Suppressor macrophage (primary cell): ENCODE measurements at places on chromosomes 12 and 14.

DNA sequence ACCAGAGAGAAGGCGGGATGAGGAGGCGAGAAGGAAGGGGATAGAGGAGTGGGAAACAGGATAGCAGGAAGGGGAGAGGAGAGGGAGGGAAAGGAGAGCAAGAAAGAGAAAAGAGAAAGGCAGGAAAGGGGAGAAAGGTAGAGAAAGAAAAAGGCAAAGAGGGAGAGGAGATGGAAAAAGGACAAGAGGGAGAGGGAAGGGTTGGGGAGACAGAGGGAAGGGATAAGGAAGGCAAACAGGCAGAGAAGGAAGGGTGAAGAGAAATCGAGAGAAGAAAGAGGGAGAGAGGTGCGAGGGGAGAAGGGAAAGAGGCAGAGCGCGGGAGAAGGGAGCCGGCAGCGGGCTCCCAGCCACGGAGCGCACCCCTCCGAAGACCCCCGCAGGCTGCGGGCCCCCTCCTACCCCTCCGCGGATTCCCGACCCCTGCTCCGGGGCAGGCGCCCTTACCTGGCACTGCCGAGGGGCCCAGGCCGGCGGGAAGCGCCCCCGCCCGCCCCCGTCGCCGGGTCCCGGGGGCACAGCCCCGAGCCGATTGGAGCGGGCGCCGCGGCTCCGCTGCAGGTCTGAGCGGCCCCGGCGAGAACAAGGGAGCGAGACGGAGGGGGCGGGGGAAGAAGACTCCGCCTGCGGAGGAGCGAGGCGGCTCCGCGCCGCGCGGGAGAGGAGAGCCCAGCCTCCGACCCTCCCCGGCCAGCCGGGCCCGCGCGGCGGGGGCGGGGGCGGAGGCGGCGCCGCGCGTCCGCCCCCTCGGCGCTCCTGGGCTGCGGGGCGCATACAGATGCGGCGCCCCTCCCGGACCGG is at the start of gene CDH24:
CDH24 (minus strand) TSS at position 565 of the 801 bp plus-strand sequence. CDS start 1,787 bp downstream, outside the sequence.
- peak; percentile 48 for DNase-seq

DNA sequence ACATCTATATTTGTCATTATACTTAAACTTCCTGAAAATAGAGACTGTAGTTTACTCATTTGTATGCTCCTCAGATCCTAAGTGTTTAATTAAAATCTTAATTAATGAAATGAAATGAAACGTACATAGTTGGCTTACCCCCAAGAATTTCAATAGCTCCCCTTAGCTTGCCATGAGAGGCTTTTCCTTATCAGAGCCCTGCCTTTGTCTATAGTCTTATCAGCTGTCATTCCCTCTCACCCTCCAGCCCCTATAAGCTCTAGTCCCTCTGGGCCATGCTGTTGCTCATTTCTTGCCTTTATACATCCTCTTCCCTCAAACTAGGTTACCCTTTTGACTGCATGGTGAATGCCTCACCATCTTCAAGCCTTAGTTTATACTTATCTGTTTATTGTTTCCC is 1.1 kb upstream of the RTRAF start:
- DNase-seq, result no peak

DNA sequence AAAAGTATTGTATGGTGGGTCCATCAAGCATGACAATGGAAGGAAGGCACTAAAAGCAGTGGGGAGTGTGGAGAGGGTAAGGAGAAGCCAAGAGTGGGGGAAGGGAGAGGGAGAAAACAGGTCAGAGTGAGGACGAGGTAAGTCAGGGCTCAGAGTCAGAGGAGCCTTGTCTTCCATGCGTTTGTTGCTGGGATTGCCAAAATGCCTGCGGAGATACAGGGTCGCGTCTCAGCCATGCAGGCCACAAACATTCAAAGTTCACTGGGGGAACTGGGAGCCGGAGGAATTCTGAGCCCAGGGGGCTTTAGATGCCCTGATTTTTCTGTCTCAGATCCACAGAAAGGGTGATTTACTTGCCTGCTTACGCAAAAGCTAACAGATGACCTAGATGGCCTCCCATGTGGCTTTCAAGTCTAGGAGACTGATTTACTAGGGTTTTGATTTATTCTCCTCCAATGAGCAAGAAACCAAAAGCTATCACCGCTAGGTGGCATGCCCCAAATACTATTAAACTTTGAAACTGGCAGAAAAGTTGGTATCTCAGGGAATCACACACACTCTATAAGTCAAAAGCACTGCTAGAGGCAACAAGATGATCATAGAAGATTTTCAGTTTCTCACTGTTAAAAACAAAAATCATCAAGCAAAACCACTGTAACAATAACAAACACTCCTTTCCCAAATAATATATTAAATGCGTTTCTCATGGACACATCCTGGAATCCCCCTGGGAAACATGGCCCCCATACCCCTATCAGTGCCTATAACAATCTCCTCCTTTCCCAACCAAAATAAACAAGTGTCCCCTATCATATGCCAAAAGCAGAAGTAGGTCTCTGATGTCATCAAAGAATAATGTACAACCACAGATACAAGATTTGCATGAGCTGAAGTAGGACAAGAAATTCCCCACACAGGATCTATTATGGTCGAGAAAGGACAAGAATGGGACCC is 26.6 kb upstream of the MDM1 start:
- peak; percentile 87 for DNase-seq

- DNase-seq, result peak; percentile 36
Observed at GRCh38 chr12:124651516-124652273, 84.3 kb upstream of the NCOR2 start.

DNA sequence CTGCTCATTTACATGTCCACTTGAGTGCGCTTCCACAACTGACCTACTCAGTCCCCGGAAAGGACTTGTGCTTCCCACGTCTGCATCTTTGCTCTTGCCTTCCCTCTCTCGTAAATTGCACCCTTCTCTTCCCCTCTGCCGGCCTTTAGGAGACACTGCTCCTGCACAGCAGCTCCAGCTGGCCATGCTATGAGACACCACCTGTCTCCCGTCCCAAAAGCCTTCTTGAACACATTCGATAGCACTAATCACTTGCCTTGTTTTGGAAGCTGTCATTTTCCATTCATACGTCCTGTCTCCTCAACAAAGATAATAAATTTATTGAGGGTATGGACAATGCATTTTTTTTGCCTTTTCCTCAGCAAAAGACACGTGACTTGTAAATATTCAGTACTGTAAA is 15.7 kb upstream of the KCNA1 start:
- no peak for DNase-seq

DNA sequence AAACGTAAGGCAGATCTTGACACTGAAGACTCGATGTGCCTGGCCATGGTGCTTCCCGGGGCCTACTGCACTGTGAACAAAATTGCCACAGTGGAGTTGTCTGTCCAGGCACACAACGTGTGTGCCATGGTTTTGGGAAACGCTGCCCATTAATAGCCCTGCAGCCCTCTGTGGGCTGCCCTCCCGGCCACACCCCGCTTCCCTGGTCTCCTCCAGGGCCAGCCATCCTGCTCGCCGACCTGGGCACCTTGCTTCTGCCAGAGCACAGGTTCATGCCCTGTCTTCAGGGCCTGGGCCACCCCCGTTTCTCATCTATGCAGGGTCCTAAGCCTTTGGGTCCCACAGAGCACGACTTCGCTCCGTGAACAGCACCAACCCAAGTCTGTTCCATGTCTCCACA is 18.9 kb downstream of the MEG3 start:
- DNase-seq, result no peak

GRCh38 chr14:39555749-39556148 is 123.5 kb upstream of the FBXO33 start:
- DNase-seq, result no peak

DNA sequence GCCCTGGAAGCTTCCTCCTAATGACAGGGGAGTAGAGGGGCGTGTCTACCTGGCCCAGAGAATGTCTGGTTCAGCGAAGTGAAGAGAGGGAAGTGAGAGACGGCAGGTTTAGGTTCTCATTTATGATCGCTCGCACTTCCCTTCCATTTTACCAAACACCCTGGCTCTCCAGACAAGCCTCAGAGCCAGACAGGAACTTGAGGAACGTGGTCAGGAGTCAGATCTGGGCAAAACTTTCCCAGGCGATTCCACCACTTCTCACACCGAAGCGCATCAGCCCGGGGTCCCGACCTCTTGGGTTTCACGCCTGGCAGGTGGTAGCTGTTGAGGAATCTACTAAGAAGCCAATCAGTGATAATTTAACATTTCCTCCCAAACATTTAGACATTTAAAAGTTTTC is 21.3 kb downstream of the ACTN1 start:
- peak; percentile 54 for DNase-seq

DNA sequence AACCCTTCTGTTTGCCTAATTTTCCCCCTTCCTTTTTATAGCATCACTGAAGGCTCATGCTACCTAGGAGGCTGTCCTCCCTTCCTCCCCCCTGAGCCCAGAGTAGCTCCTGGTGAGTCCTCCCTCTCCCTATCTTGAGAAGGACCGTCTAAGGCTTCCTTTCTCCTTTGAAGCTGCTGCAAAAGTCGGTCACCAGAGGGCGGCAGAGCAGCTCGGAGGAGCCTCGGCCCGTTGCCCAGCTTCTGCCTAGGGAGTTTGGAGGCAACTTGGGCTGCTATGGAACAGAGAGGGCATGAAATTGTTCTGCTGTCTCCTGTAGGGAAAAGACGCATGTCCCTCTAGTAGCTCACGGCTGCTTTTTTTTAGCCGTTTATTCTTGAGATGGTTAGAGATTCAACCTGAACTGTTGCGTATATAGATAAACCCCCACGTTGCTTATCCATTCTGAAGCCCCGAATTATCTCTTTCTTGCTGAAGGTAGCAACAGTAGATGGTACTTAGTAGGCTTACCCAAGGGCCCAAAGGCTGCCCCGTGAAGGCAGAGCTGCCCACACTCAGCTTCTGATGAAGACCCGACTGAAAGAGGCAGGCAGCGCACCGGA is 5.7 kb downstream of the WNT5B start:
- DNase-seq, result peak; percentile 92

- no peak for DNase-seq
Observed at GRCh38 chr12:91256411-91256810, 73.8 kb upstream of the DCN start.

- DNase-seq, result no peak
Observed at GRCh38 chr12:76137606-76138005, 53.1 kb upstream of the NAP1L1 start.

- DNase-seq, result no peak
Observed at GRCh38 chr12:27344246-27344645, 11.6 kb downstream of the BMAL2 start.

DNA sequence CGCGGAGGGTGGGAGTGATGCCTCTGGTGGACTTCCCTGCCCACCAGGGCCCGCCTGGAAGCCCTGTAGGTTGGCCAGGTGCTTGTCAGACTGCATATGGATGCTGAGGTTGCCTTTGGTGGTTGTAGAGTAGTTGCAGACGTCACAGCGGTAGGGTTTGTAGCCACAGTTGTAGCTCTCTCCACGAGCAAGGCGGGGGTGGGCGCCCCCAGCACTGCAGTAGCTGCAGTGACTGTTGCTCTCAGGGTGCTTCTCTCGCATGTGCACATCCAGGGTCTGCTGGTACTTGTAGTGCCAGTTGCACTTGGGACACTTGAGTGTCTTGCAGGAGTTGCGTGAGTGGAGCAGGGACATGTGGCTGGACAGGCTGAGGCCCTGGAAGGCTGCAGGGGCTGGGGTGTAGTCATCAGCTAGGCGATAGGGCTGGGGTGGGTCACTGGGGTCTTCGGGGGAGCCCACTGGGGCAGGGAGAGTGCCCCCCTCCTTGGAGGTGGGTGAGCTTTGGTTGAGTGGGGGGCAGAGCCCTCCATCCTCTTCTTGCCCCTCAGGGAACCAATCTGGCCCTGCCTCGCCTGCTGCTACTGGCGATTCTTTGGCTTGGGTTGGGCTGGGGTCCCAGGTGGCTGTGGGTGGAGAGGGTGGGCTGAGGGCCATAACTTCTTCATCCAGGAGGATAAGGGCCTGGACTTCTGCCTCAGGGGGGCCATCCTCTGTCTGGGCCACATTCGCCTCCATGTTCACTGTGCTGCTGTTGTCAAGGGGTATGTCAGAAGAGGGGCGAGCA is 17.7 kb downstream of the ZFHX2 start:
- no peak for DNase-seq

DNA sequence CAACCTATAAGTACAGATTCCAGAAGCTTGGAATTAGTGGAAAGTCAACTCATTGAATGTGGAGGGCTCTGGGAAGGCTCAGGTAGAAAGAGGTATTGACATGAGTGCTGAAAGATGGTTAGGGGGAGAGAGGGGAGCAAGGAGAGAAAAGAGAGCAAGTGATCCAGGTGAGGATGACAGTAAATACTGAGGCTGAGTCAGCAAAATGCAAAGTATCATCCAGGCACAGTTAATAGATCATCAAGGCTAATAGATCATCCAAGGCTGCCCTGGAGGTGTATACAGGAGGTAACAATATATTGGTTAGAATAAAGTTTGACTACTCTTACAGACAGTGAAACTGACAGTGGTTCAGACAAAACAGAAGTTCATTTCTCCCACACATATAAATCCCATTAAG is 100.5 kb downstream of the TBX5 start:
- DNase-seq, result no peak

- DNase-seq, result no peak
Observed at GRCh38 chr12:109764776-109765445, 51.3 kb downstream of the FAM222A start.

- no peak for DNase-seq
Observed at GRCh38 chr12:11577658-11578260, 71.7 kb upstream of the ETV6 start.

GRCh38 chr14:75589931-75590330 is 11.5 kb downstream of the FLVCR2 start:
- DNase-seq, result peak; percentile 92

GRCh38 chr14:89254166-89254909 is 162.7 kb downstream of the FOXN3 start:
- no peak for DNase-seq

GRCh38 chr14:100032738-100033137 is 32.5 kb upstream of the EVL start:
- no peak for DNase-seq

DNA sequence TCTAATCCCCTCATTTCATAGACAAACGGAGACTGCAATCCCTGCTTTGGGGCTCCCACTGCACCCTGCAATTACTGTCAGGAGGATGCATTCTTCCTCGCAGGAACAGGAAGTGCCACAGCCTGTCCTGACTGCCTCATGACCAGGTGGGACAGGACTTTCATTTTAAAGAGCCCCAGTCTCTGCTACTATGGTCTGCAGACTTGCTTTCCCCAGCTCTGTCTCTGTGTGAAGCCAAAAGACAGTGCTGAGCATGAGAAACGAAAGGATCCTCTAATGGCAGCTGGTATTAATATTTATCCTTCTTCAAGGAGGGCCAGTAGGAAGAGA is 60.0 kb upstream of the PNMA1 start:
- peak; percentile 36 for DNase-seq
